ENCODE measurements at places on chromosomes 6 and 20.

DNA sequence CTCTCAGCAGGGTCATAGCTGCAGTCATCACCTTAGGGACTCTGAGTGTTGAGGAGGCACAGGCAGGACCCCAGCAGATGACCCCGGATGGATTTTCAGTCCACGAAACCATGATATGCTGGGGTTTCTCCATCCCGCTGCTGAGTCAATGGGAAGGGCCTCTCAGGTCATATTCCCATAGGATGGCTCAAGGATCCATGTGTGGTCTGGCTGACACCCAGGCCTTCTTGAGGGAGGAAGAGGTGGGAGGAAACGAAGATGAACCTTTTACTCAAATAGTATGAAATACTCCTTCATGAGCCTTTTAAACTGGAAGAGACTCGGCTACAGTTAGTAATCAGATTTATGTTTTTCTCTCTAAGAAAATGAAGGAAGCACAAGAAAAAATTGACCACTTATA, 10.3 kb upstream of the RALY start:
- no peak for DNase-seq

GRCh38 chr6:19552588-19552987, 284.6 kb upstream of the ID4 start:
- DNase-seq, result no peak

GRCh38 chr6:21033084-21033483, 498.8 kb downstream of the CDKAL1 start:
- DNase-seq, result no peak

GRCh38 chr6:123849406-123849805, 45.7 kb downstream of the NKAIN2 start:
- no peak for DNase-seq

DNA sequence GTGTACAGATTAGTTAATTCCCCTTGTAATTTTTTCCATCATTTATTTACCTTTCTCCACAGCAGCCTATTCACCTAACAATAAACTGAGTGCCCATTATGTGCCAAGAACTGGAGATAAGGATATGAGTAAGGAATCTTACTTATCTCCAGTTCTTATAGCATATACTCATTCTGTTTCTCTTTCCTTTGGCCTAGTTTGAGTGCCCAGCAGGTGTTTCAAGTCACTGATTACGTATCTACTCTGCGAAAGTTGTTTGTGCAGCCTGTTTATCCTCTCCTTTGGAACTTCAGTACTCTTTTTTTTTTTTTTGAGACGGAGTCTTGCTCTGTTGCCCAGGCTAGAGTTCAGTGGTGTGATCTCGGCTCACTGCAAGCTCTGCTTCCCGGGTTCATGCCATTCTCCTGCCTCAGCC, 17.3 kb upstream of the POU5F1 start:
- no peak for DNase-seq

GRCh38 chr6:131641554-131641953, 4.5 kb downstream of the ENPP3 start:
- DNase-seq, result no peak

GRCh38 chr20:64077094-64077493, 2.2 kb downstream of the RGS19 start:
- no peak for DNase-seq

DNA sequence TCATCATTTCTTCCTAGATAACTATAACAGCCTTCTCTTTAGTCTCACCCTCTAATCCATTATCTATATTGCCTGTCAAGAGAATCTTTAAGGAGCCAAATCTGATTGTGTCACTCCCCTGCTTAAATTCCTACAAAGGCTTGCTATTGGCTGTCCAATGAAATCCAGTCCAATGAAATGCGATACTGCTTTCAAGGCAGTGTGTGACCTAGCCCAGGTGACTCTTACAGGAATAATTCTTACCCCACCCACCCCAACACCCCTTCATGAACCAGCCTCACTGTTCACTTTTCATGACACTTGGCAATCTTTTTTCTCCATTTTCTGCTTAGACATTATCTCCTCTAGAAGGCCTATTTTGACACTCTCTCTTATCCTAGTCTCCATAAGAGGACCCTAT, 163.3 kb upstream of the MARCKS start:
- DNase-seq, result no peak

DNA sequence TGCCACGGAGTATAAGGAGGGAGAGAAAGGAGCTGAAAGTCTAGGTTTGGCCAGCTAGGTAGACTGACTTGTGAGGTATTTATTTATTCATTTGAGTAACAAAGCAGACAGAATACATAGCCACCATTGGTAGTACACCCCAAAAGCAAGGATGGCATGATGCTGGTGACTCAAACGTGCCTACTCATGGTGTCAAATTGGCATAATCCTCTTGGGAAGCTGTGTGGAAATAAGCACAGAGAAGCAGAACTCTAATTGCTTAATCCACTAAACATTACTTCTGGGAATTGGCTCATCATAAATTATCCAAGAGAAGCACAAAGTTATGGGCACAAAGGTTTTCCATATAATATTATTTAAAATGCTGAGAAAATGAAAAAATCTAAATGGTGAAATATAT, 2.5 kb downstream of the DEFB132 start:
- DNase-seq, result no peak

GRCh38 chr6:147392917-147393625, 115.4 kb upstream of the SAMD5 start:
- no peak for DNase-seq

DNA sequence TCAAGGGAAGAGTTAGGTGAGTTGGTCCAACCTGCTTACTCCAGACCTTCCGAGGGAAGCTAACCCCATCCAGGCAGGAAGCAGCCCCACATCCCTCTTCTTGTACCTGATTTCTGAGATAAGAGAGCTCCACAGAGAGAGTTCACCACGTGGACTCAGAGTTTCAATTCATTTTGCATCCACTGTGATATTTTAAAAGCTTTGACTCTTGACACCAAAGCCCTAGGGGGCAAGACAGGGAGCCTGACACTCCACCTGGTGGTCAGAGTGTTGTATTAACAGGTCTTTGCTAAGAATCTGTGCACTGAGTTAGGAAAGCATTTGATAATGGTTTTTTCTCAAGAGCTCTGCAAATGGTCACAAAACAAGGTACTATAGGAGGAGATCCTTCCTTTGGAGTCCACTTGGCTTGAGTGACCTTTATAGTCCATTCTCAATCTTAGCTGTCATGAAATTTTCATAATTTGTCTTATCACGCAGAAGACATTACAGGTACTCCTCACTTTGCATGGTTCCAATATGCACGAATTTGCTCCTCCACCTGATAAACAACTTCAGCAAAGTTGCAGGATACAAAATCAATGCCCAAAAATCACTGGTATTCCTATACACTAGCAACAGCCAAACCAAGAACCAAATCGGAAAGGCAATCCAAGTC, 56.2 kb upstream of the RIPOR2 start:
- peak; percentile 65 for DNase-seq

DNA sequence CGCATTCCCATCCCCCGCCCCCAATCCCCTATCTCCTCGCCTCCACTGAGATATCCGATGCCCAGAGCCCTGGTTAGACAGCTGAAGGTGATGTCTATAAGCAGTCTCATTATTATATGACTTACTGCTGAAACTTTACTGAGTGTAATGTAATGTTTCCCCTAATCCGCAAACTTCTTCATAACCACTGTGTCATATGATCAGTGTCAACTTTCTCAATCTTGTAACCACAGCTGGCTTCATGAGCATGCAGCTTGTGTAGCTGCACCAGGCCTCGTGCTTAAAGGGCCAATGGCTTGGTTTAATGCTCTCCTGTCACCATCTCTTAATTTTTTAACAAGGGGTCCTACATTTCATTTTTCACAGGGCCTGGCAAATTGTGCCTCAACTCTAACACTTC, 8.1 kb downstream of the ASIP start:
- no peak for DNase-seq

GRCh38 chr6:116451916-116452315, 9.3 kb upstream of the CALHM6 start:
- DNase-seq, result no peak

All from HEK293T (cell line).